ENCODE measurements at places on chromosomes 5 and 9. TPM values are rescaled to one million over a fixed set of nuclear protein-coding genes. Genes with fewer than 3 reads are reported as not detected.

GRCh38 chr5:17431272-17432050 is 66.6 kb upstream of the TAF11L2 start:
- no peak for DNase-seq

ABHD17B gene
- 21.6 TPM for total RNA-seq

- DNase-seq, result no peak
These were observed 44.9 kb upstream of the ZNF366 start for GRCh38 chr5:72552041-72552557.

GRCh38 chr9:135924628-135925338 is 17.4 kb upstream of the CAMSAP1 start:
- DNase-seq, result no peak

GRCh38 chr9:98686961-98687855 is 21.5 kb downstream of the GABBR2 start:
- DNase-seq, result no peak

DNA sequence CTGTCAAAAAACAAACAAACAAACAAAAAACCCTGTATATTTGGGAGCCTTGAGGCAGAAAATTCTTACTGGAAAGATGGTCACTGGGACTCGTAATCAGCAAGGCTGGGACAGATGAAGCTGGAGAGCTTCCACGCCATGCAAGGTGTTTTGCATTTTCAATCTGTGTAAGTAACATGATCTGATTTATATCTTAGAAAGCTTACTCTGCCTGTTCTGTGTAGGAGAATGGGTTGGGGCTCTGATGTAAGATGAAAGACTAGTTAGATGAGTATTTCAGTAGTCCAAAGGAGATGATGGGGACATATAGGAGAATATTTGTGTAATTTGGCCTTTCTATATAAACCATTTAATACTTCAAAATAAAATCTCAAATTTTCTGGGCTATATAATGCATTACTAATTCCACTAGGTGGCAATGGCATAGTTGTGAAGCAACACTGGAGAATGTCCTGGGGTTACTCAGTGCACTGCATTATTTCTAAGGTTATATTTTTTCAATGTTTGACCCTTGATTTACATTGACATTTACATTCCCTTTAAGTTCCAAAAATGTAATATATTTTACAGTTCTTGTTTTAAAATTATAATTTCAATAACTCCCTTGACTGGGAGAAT is 21.9 kb upstream of the FSD1L start:
- no peak for DNase-seq

DNA sequence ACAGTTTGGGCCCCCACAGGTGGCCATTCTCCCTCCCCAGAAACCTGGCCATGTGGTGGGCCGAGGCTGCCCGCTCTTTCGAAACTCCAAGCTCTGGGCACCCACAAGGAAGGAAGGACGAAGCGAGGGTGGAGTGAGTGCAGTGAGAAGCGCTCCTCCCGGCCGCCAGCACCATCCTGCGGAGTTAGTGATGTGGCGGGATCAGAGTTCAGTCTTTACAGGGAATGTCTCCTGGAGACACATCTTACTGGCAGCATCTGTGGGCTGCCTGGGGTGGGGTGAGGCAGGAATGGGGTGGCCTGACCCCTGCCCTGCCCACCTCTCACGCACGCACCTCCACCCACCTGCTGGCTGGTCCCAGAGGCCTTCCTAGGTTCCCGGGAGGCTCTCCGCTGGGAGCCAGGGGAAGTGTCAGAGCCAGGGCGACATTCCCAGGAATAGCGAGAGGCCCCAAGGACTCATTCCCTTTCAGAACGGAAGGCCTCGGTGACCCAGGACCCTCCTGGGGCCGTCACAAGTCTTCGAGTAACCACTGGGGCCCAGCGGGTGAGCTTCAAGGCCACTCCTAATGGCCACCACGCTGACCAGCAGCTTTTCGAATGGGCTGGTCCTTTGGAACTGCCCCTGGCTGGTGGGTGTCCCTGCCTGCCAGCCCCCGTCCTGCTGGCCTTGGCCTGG is 5.5 kb upstream of the RNU6ATAC start:
- no peak for DNase-seq

DNA sequence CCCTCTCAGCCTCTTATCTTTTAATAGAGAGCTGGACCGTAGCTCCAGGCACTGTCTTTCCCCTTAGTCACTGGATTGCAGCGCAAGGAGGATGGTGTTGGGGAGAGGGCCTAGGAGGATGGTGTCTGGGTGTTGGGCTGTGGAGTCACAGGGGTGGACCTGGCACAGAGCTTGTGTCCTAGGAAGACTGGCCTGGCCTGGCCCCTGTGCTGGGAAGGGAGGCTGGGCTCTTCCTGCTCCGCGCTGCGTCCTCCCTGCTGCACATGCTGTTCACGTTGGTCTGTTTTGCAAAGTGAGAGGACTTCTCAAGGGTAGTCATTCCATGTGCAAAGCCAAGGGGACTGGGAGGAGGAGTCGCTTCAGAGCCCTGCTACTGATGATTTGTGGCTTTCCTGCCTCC is 123.9 kb downstream of the EHMT1 start:
- DNase-seq, result no peak

DNA sequence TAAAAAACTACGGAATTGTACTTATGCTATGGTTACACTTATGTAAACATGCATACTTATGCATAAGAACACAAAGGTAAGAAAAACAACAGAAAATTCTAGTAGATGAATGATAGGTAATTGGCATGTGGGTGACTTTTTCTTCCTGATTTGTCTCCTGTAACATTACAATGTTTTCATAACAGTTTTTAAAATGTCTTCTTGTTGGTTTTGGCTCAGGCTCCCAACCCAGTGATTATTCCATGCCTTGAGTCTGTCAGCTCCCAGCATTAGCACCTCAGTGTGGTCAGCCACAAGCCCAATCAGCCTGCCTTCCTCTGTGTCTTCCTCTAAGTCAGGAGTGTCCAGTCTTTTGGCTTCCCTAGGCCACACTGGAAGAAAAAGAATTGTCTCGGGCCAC is 7.9 kb upstream of the FOXE1 start:
- no peak for DNase-seq

DNA sequence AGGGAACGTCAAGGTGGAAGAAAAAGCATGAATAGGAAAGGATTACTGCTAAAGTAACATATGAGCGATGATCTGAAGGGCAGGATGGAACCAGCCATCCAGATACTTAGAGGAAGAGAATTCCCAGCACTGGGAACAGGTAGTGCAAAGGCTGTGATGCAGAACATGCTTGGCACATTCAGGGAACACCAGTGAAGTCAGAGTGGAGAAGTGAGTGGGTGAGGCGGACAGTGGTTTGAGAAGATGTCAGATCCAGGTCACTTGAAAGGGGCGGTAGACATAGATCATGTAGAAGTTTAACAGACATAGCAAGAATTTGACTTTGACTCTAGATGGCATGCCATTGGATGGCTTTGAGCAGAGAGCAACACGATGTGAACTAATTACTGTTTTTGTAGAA is 374.2 kb downstream of the PDE4D start:
- DNase-seq, result no peak

- DNase-seq, result no peak
These were observed 139.0 kb downstream of the BOD1 start for GRCh38 chr5:173477345-173478040.

GRCh38 chr9:116842658-116843057 is 155.6 kb downstream of the TRIM32 start:
- no peak for DNase-seq

- DNase-seq, result no peak
These were observed 21.3 kb downstream of the TRMO start for GRCh38 chr9:97900738-97901565.

GABRA6 gene
- not detected for total RNA-seq

GRCh38 chr5:62920856-62921255 is 342.2 kb downstream of the LRRC70 start:
- no peak for DNase-seq

DNA sequence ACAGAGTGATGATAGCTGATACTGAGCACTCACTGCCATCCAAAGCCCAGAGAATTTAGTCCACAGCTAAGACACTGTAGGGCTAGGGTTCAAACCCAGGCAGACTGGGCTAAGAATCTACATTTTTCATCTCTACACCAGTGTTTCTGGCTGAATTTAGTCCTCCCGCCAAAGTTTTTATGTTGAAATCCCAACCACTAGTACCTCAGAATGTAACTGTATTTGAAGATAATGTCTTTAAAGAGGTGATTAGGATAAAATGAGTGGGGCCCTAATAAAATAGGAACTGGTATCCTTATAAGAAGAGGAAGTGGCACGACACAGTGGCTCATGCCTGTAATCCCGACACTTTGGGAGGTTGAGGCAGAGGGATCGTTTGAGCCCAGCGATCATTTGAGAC is 4.3 kb downstream of the GNA14 start:
- no peak for DNase-seq

DNA sequence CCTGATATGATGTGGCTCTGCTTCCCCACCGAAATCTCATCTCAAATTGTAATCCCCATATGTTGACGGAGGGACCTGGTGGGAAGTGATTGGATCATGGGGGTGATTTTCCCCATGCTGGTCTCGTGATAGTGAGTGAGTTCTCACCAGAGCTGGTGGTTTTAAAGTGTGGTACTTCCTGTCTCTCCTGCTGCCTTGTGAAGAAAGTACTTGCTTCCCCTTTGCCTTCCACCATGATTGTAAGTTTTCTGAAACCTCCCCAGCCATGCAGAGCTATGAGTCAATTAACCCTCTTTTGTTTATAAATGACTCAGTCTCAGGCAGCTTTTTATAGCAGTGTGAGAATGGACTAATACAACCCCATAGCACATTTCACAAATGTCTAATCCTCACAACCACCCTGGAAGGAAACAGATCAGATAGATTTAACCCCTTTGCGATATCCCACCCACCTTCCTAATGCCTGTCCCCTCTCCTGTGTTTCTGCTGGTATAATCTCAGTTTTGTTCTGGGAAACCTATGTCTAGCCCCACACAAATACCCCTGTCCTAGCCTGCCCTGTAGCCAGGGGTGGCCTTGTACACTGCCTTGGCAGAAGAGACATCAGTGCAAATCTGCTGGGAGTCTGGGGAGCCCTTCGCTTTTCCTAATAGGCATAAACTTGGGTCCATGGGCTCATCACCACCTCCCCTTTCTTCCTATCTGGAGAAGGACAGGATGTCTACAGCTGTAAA is 157.0 kb upstream of the RAI14 start:
- no peak for DNase-seq

Measured in T-cell (primary cell).